ENCODE measurements at places on chromosomes 12 and 14. TPM values are rescaled to one million over a fixed set of nuclear protein-coding genes. Genes with fewer than 3 reads are reported as not detected.

Gene KCTD10
- total RNA-seq, result 37.9 TPM

Gene HHIPL1
- total RNA-seq, result 1.2 TPM

Gene KRT71
- not detected for total RNA-seq

Gene IFNG-AS1
- total RNA-seq, result not detected

DNA sequence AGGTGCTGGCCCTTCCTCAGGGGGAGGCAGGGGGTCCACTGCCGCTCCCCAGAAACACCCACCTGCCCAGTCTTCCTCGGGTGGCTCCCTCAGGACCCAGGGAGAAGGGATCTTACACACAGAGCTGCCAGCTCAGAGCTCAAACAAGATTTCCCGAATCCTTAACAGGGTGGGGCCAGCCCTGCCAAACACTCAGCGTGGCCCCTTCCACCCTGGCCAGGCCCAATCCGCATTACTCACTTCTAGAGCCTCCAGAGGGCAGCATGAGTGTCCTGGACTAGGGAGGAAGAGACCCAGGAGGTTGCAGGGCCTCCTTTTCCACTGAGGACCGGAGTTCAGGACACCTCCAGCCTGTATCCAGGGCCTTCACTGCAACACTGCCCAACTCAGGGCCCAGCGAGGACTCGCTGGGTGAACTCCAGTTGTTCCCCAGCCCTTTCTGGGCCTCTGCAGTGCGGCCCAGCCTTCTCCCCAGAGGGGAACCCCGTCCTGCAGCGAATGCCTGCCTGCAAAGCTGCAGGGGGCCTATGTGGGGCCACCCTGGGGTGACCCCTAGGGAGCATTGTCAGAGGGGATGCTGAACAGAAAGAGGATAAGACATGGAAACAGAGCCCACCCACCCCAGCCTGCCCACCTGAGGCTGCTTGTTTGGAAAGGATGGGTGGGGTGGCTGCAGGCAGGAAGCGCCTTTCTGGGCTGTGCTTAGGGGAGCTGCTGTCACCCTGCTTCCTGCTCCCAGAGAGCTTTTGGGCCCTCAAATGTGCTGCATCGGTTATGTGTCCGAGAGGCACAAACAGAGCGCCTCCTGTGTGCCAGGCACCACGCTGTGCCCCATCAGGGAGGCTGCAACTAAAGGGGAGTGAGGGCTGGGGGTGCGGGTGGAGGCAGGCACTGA lies 43.8 kb downstream of the CCNK start:
- DNase-seq, result peak; percentile 69

DNA sequence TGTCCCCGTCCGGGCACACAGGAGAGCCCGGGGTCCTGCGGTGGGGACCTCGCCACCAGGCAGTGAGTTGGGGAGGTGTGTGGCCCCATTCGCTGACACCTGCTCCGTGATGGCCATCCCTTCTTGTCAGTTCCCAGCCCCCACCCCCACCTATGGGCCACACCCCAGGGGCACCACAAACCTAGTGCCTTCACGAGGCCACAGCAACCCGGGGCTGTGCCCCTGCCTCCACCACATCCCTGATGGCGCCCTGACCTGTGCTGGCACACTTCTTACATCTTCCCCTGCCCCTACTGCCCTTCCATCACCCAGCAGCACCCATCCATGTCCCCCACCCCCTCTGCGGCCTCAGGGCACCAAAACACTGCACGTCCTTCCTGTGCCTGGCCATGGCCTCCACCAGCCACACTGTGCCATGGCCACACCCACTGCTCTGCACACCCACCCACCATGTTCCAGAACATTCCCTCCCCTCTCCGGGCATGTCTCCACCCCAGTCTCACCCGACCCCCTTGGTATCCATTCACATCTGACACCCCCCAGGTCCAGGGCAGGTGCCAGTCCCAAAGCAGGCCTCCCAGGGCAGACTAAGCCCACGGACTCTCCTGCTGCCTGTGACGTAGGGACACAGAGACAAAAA lies 24.4 kb downstream of the JAG2 start:
- DNase-seq, result no peak

GRCh38 chr12:116376354-116377193 lies 99.1 kb upstream of the MED13L start:
- peak; percentile 89 for DNase-seq

DNA sequence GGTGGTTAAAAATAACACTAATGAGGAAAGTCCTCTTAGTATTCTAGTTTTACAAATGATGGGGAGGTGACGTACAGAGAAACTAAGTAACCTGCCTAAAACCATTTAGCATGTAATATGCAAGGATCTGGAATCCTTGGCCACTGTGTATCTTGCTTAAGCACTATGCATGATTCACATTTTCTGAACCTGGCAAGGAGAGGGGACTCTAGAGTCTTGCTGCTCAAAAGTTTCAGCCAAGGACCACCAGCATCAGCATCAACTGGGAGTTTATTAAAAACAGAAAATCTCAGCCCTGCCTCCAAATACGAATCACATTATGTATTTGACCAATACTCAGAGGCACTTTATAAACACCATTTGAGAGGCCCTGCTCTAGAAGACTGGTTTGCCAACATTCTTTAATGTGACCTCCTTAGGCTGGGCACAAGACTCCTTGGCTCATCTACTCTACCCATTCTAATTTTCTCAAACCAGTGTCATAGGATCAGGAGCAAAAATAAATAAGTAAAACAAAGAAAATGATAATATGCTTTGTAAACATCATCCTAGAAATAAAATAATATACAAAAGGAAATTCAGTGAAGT lies 52.9 kb downstream of the ABCC9 start:
- no peak for DNase-seq

- DNase-seq, result peak; percentile 41
Observed at GRCh38 chr14:20409226-20409625, 4.1 kb downstream of the TEP1 start.
